ENCODE measurements at places on chromosomes 7 and 10. TPM values are rescaled to one million over a fixed set of nuclear protein-coding genes. Genes with fewer than 3 reads are reported as not detected.

Gene SPDYE16
- total RNA-seq, result 0.22 TPM

Gene ARHGAP22
- total RNA-seq, result 50.3 TPM

Gene NYAP1
- total RNA-seq, result 2.0 TPM

Gene MYL10
- not detected for total RNA-seq

Gene KCND2
- not detected for total RNA-seq

Gene OR13A1
- total RNA-seq, result not detected

Gene PNLIPRP1
- total RNA-seq, result not detected

Gene EIF4EBP2
- total RNA-seq, result 46.6 TPM

Gene CYP2C19
- not detected for total RNA-seq

Gene VGF
- total RNA-seq, result not detected

Gene DIP2C
- 10.7 TPM for total RNA-seq

Gene OPN1SW
- not detected for total RNA-seq

Gene EGFR
- total RNA-seq, result 4.1 TPM

Gene HOXA9
- 62.9 TPM for total RNA-seq

Gene BMPR1A
- not detected for total RNA-seq

Gene MUC3A
- total RNA-seq, result not detected

Gene PIP
- not detected for total RNA-seq

Gene NEUROD6
- not detected for total RNA-seq

Gene PON1
- not detected for total RNA-seq

Gene OR2A12
- not detected for total RNA-seq

Gene GLI3
- 30.3 TPM for total RNA-seq

Gene STYXL1
- total RNA-seq, result 24.3 TPM

Gene DNA2
- 18.2 TPM for total RNA-seq

Gene LSM8
- 39.6 TPM for total RNA-seq

Gene ENTPD1
- total RNA-seq, result 23.0 TPM

Gene IL2RA
- total RNA-seq, result not detected
